Heart left ventricle (tissue), 16 donors: ENCODE measurements at places on chromosomes 3 and 15.
A peak's percentile ranks its signal among the peaks of the same experiment; 100 is the strongest.

- DNase-seq = no peak
Observed at GRCh38 chr3:104873331-104873730, 493.4 kb upstream of the ALCAM start.

GRCh38 chr3:175269394-175269793 lies 410.3 kb downstream of the NAALADL2 start:
- no peak for DNase-seq

GRCh38 chr15:31339558-31339895 lies 12.9 kb downstream of the KLF13 start:
- no peak for DNase-seq

DNA sequence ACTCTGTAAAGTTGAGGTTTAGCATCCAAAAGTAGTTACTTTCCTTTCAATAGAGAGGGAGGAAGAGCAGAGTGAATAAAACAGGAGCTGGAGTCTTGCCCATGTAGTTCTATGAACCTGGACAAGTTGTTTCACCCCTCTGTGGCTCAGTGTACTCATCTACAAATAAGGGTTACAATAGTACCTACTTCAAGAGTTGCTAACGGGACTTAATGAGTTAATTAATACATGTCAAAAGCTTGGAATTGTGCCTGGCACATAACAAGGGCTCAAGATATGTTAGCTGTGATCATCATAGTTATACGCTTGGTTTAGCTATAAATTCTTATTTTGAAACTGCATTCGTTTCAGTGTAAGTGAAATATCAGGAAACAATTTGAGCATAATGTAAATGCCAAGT lies 388.5 kb upstream of the THBS1 start:
- DNase-seq = no peak

DNA sequence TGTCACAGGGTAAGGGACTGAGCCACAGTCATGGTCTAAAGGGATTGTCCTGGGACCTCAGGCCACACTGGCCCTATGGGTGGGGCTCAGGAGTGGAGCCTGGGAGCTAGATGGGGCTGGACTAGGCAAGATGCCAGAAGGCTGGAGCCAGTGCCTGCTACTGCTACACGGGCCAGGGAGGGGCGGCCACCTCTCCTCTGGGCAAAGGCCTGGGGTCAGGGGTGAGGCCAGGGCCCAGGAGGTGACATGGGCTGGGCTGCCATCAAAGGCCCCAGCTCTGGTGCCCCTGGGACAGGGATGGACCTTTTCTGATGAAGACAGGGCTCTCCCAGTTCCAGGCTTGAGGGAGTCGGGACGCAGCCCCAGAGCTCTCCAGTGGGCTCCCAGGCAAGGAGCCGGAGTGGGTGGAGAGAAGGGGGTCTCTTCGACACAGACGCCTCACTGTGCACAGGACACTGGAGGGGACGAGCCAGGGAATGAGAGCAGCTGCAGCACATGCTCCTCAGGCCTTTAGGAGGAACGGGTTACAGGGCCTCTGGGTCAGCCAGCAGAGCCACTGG lies 62.1 kb upstream of the IQSEC1 start:
- DNase-seq = peak; percentile 18

- no peak for DNase-seq
Observed at GRCh38 chr3:194351080-194351672, at the start of gene CPN2. TSS of gene CPN2 (minus strand) at chr3:194351328. CDS start at chr3:194342702, 8,626 bp downstream.

- DNase-seq = no peak
Observed at GRCh38 chr15:100713163-100713867, 110.9 kb downstream of the ASB7 start.

GRCh38 chr3:5095886-5096285 lies 26.2 kb upstream of the ARL8B start:
- peak; percentile 65 for DNase-seq

DNA sequence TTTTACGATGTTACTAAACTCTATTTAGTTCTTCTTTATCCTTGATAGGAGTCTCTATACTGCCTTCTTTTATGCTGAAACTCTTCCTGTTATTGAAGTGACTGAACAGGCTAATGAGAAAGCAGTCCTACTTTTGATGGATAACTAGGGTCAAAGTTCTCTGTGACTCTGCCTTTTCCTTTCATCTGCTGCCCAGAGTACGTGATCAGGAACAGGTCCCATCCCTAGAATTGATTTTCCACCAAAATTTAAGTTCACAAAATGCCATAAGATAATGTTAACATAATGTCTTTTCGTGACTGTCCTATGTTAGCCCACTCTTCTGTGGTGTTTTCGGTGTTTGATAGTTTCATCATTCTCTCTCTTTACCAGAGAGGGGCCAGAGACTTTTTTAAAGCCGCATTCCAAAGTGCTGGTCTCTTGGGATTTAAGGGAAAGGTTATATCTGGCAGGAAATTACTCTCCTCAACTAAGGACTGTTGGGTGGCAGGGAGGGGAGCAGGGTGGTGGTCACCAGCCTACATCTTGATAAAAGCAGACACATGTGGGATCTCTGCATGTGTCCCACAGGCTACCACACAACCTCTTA lies 50.3 kb upstream of the PLXND1 start:
- no peak for DNase-seq

DNA sequence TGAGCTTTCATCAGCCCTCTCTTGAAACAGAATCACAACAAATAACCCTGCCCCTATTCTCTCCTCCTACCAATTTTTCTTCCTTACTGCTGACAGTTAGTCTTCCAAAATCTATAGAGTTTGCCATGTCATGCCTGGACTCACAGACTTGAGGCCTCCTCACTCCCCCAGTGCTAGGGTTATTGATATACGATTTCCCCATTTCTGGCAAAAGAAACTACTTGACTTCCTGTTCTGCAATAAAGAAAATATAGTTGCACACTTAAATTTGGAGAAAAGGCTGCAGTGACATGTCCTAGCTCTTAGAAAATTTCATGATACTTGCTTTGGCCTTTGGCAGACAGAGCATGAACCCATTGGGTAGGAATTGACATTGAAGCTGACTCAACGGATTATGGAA lies 75.9 kb downstream of the CYP19A1 start:
- no peak for DNase-seq

DNA sequence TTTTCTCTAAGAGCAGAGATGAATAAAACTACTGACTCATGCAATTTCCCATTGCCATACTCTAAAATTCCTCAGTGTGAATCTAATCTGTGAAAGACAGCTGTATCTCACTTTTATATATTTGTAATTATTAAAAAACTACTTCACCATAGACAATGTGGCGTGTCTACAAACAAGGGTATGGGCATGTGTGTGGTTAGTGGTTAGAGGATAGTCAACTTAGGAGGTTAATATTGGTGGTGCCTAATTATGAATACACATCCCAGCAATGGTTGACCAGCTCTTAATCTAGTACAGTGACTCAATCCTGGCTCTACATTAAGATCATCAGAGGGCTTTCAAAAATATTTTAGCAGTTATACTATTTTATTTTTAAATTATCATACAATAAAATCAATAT lies 94.5 kb downstream of the GOLIM4 start:
- DNase-seq = no peak

DNA sequence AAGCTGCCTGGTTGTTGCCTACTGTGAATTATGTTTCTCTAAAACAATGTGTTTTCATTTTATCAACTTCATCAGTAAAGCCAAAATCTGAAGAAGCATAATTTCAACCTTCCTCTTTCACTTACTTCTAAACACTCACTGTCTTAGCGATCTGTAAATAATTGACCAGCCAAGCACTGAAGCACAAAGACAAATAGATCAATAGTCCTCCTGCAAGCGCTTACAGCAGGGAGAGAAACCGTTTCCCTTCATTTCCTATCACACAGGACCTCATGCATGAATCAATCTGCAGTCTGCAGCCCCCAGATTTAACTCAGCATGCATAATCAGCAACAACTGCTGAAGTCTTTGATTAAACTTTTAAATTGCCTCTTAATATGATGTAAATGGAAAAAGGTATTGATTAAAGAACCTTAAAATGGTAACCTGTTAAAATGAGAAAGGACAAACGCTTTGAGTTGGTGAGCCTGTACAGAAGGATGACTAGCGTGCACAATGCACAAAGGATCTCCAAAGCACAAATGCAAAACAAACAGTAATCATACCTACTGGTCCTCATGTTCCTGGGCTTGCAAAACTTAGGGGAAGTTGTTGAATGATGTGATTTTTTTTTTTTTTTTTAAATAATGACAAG lies 370.2 kb upstream of the ZNF385D start:
- no peak for DNase-seq

GRCh38 chr3:80263260-80263659 lies 495.5 kb upstream of the ROBO1 start:
- DNase-seq = no peak

DNA sequence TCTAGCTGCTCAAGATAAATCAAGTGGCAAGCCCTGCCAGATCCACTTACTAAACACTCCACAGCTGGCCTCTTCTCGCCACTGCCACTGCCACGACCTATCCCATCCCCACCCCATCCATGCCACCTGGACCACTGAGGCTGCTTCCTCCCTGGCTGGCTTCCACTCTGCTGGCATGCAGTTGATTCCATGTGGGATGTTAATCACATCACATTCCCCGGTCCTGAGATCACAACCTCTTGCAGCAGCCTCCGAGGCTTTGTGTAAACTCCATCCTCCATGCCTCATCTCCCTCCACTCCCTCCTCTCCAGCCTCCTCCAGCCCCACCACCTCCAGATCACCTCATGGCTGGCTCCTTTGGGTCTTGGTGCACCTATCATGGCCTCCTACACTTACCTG lies 7.7 kb downstream of the NCKIPSD start:
- DNase-seq = no peak

DNA sequence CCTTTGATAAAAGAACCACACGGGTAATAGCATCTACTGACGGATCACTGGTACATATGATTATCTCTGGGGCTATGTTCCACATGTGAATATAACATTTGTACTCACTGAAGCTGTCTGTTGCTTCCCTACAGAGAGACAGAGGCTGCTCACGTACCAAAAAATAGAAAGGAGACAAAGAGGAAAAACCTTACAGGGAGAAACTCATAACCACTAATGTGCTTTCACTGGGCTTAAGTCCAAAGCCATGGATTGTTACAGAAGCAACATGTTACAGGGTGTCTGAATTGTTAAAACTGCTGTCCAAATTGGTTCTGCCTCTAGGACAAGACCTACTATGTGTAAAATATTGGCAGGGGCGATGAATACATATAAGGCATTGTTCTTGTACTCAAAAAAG lies 311.9 kb downstream of the FOXP1 start:
- no peak for DNase-seq

DNA sequence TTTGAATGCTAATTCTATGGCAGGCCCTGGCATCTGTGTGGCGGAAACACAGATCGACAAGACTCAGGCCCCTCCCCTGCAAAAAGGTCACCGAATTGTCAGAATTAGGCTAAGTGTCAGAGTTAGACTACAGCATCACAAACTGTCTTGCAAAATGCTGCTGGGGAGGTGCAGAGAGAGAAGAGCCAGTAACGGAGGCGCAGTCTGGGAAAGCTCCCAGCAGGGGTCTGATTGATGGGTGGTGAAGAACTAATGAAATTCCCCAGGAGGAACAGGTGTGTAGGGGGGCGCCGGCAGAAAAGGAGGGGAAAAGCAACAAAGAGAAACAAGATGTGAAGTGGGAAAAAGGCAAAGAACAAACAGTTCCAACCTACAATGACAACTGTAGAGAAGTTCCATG lies 72.7 kb upstream of the TAMM41 start:
- DNase-seq = no peak

GRCh38 chr15:76162784-76163456 lies 103.1 kb downstream of the TMEM266 start:
- DNase-seq = no peak

- no peak for DNase-seq
Observed at GRCh38 chr3:141663993-141664392, 74.1 kb upstream of the RNF7 start.

- no peak for DNase-seq
Observed at GRCh38 chr3:103047640-103048039, 612.8 kb downstream of the ZPLD1 start.

GRCh38 chr15:67542420-67543347 lies at the start of gene MAP2K5:
TSS of gene MAP2K5 (plus strand) at chr15:67542703. CDS start at chr15:67543336, 633 bp downstream.
- peak; percentile 90 for DNase-seq

- DNase-seq = peak; percentile 12
Observed at GRCh38 chr3:30770387-30770786, 124.1 kb downstream of the GADL1 start.

GRCh38 chr3:73542136-73542535 lies 82.6 kb downstream of the PDZRN3 start:
- no peak for DNase-seq

DNA sequence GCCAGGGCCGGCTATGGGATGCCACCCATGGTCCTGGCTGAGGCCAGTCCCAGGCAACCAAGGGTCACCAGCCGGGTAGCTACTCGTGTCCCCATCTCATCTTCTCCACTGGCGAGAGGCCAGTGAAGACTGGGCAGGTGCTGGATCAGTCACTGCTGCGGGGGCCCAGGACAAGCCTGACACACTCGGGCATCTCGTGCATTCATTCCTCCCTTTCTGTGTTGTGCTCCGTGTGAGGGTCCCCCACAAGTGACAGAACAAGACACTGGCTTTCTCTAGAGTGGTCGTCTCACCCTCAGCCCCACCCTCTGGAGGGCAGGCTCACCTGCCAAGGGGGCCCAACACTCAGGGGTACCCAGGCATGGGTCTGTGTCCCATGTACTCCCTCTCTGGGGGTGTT lies 48.4 kb downstream of the ROPN1B start:
- DNase-seq = no peak

- DNase-seq = no peak
Observed at GRCh38 chr3:100316641-100317069, 17.9 kb upstream of the NIT2 start.

DNA sequence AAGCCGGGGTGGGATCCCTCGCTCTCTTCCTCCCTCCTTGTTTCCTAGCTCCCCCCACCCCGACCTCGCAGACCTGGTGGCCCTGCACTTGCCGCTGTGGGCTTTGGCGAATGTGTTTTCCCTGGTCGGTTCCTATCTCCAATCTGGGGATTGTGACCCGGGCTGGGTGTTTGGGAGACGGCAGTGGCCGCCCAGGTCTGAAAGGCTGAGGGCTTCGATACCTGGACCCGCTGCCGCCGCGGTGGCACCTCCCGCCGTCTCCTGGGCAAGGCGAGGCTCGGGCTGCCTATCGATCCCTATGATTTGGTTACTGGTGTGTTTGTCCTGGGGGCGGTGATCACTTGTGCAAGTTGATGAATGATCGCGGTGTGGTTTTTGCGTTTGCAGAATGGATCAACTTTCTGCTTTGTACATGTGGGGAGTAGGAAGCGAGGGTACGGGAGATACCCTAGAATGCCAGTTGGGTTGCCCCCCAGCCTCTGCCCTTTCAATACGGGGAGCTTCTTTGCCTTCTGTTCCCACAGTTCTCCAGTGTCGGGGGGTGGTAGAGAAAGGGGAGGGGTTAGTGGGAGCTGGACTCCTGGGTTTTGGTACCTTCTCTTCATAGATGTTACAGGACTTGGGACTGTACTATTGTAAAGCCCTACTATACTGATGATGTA lies 3.0 kb downstream of the BBX start:
- DNase-seq = peak; percentile 49

GRCh38 chr3:127036209-127037020 lies 53.5 kb downstream of the PLXNA1 start:
- peak; percentile 24 for DNase-seq

- no peak for DNase-seq
Observed at GRCh38 chr15:48887144-48887543, 9.2 kb downstream of the EID1 start.
